Dermis microvascular lymphatic vessel endothelial cell (primary cell): ENCODE measurements at places on chromosomes 6 and 20. TPM values are rescaled to one million over a fixed set of nuclear protein-coding genes. Genes with fewer than 3 reads are reported as not detected.

GRCh38 chr6:132443206-132443605 lies 41.9 kb upstream of the MOXD1 start:
- DNase-seq = no peak

- no peak for DNase-seq
Measured at GRCh38 chr6:42141603-42142117, 760 bp downstream of the C6orf132 start.

DNA sequence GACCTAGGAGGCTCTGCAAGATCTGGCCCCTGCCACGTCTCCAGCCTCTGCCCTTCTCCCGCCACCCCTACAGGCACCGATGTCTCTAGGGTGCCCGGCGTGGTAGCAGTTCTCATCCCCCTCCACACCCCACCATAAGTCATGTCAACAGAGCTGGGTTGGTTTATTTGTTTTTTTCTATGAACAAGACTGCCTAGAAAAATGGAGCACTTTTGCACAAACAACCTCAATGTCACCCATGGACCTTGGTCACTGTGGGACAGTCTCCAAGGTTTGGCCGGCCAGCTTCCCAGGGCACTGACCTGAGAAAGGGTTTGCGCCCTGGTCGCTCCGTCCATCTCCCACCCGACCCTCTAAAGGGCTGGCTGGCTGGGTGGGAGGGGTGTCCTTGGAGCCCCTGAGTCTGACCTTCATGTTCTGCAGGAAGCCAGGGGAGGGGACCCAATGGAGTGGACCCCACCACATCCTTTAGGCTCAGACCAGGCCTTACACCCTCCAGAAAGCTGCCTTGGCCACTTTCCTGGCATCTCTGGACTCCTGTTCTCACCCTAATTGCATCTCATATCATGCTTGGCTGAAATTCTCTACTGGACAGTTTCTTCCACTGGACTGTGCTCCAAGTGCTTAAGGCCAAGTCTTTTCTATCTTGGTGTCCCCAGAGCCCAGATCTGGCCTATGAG lies 104.8 kb upstream of the PTPN1 start:
- no peak for DNase-seq

DNA sequence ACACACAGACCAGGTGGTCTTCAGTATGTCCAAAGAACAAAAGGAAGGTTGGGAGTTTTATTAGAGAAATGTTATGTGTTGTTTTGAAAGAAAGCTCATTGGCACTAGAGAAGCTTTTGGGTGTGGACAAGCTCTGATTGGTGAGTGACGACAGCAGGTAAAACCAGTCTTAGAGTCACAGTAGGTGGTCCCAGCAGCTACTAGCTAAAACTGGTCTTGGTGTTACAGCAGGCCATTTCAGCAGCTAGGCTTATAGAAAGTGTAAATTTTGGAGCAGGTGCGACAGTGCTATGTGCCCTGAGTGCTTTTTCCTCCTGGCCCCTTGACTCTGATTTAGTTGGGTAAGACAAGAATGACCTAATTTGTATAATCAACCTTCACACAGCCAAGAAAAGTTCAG lies 3.6 kb downstream of the CLDN20 start:
- no peak for DNase-seq

- DNase-seq = no peak
Measured at GRCh38 chr6:37187321-37188022, 17.5 kb downstream of the PIM1 start.

GRCh38 chr6:1015825-1016224 lies 296.1 kb upstream of the FOXQ1 start:
- no peak for DNase-seq

DNA sequence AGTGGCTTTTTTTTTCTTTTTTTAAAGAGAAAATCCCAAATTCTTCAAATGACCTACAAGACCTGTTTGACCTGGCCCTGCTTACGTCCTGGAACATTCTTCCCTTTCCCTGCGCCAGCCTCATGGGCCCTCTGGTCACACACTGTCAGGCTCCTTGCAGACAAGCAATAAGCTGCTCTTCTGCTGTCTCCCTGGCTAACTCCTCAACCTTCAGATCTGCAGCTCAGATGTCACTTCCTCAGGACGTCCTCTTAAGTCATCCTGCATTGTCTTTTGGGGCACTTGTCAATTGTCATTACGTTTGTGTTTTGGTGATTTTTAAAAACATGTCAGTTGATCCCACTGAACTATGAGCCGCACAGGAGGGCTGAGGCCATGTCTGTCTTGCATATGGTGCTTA lies 28.9 kb upstream of the SLC35D3 start:
- DNase-seq = no peak

- DNase-seq = no peak
Measured at GRCh38 chr6:12485226-12485764, 195.1 kb downstream of the EDN1 start.

GRCh38 chr6:85418059-85418458 lies 31.8 kb upstream of the NT5E start:
- DNase-seq = no peak

- DNase-seq = no peak
Measured at GRCh38 chr6:18309046-18309445, 44.7 kb upstream of the DEK start.

- DNase-seq = no peak
Measured at GRCh38 chr6:116247285-116247684, 6.6 kb downstream of the TSPYL4 start.

The SCUBE3 gene
- 0.26 and 0.76 TPM in 2 replicates for total RNA-seq

The LY6G6D gene
- total RNA-seq = not detected in 2 replicates

The PAQR8 gene
- 10.7 and 15.6 TPM in 2 replicates for total RNA-seq

The ACTL10 gene
- total RNA-seq = 1.0 and 1.4 TPM in 2 replicates

The CLPSL1 gene
- not detected in 2 replicates for total RNA-seq

The REM1 gene
- total RNA-seq = under 0.01 TPM in 1 of 2 replicates, not detected in the other

The MCCD1 gene
- total RNA-seq = not detected in 2 replicates
